Fibroblast of skin of scalp (primary cell): ENCODE measurements at places on chromosomes 5 and 9.
A peak's percentile ranks its signal among the peaks of the same experiment; 100 is the strongest.

- no peak for DNase-seq
These were observed 80.0 kb downstream of the AK8 start for GRCh38 chr9:132797861-132798659.

- DNase-seq = peak; percentile 66
These were observed 1.7 kb downstream of the ADAMTS16 start for GRCh38 chr5:5141625-5142525.

DNA sequence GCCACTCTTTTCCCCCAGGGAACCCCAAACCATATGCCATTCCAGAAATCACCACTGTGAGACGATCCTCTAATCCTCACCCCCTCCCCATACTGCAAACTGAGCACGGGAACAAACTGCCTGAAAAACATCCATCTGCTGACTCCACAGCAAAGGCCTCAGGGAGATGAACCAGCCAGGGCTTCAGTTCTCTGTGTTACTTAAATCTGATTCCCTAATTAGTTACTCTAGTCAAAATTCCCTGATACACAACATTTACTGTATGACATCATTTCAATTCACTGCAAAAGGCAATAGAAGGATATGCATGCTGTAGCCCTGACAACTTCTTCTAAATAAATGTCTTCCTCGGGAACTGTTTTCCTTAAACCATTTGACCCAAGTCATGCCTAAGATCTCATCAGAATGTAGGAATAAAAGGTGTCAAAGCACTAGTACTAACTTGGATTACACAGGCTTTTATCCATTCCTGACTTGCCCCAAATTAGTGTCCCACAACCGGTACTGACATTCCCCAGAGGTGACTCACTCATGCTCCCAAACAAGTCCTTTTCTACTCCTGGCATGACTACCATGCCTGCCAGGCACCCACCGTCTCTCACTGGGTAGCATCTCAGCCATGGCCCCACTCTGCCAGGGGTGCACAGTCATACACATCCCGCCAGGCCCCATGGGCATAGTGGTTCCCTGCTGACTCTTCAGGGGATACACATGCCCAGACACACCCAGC, 35.0 kb downstream of the MTX3 start:
- peak; percentile 54 for DNase-seq

DNA sequence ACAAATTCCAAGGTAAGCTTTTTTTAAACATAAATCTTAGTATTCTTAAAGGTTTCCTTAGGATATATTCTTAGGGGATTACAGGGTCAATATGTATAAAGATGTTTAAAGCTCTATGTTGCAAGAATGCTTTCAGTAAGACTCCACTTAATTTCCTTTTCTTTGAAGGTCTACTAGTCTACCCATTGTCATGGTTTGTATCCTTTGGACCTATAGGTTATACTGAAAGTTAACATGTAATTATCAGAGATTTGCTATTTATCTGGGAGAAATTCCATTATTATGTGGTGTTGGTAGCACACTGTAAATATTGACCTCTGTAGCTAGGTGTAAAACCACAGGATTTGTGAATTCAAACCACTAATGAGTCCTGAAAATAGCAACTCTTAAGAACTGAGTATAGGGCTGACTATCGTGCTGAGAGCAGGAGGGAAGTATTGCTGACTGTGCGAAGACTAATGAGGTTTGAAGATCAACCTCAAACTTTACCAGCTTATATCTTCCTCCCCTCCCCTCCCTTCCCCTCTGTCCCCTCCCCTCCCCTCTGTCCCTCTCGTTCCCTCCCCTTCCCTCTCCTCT, 85.6 kb downstream of the GADD45G start:
- no peak for DNase-seq

DNA sequence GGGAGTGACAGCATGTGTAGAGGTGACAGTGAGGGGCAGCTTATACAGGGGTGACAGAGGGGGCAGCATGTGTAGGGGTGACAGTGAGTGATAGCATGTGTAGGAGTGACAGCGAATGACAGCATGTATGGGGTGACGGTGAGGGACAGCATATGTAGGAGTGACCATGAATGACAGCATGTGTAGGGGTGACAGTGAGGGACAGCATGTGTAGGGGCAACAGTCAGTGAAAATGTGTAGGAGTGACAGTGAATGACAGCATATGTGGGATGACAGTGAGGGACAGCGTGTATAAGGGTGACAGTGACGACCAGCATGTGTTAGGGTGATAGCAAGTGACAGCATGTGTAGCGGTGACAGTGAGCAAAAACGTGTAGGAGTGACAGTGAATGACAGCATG, 9.4 kb upstream of the GAPT start:
- no peak for DNase-seq

DNA sequence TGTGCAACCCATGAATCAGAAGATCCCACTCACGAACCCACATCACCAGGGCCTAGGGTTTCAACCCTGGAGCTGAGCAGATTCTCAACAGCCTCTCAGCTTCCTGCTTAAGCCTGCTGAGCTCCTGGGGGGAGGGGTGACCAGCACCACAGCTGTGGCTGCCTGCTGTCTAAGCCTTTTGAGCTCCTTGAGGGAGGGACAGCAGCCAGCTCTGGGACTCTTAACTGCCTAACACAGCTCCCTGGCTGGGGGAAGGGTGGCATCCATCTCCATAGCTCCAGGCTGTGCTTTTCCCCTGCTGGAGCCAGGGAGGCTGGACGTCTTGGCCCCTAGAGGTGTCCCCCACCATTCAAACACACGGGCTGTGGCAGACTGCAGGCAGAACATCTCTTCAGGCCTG, 250.3 kb downstream of the DMAC1 start:
- DNase-seq = peak; percentile 4

DNA sequence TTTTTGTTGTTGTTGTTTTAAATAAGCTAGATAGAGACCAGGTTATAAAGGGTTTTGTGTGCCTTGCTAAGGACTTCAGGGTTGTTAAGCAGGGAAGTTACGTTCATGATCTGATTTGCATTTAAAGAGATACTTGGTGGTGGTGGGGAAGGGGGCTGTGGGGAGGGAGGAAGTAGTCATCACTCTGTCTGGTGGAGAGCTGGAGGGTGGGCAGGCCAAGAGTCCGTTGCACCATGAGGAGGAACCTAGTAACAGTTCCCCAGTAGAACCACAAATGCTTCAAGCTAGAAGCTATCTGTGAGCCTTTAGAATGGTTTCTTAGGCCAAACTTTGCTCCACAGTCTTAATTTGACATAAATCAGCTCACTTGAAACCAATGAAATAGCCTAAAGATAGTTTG, 18.7 kb upstream of the ROPN1L start:
- no peak for DNase-seq

GRCh38 chr5:132495667-132496190, 5.2 kb upstream of the IRF1 start:
- peak; percentile 97 for DNase-seq

- DNase-seq = peak; percentile 90
These were observed at the start of gene MAP1B for GRCh38 chr5:72107131-72107900. TSS of gene MAP1B (plus strand) at chr5:72107475. CDS start at chr5:72107532, 57 bp downstream.

GRCh38 chr5:176579323-176579722, 30.2 kb downstream of the CDHR2 start:
- DNase-seq = no peak

DNA sequence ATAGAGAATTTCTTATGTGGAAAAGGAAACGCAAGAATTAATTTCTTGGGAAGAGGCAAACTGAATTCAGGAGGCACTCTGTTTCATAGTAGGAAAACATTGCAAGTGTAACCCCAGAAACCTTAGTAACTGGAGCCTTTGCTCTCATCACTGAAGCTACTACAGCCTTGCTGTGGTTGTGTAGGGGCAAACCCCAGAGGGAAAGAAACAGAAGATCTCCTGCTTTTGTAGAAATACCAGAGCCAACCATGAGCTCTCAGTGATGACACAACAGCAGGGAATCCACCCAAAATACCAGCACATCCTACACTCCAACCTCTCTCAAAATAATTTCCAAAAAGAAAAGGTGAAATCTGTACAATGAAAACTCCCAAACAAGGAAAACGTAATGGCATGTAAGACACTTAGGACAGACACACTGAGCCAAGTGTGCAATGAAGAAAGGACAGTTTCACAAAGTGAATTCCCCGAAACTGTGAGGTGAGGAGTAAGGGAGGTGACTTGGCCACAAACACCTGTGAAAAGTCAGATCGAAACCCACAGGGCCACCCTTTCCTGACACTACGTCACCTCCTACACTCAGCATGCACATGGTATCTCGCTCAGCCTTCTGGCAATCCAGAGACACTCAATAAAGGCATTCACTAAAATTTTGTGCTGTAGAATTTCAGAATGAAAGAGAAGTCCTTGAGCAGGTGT, 8.5 kb upstream of the ACSL6 start:
- no peak for DNase-seq

DNA sequence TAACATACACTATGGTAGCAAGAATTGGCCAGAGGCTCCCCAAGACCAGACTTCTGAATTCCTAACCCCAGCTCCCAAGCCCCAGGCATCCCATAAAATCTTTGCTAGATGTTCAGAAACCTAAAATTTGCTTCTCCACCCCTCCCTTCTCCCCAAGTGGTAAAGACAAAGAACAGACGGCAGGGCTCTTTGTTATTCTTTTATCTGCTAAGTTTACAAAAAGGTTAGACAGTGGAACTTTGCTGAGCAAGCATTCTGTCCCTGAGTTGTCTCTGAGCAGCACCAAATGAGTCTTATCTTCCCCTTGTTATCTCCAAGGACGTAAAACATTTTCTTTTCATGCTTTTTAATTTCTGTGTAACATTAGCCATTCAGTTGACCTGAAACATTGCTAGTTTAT, 30.2 kb downstream of the TJP2 start:
- DNase-seq = no peak

DNA sequence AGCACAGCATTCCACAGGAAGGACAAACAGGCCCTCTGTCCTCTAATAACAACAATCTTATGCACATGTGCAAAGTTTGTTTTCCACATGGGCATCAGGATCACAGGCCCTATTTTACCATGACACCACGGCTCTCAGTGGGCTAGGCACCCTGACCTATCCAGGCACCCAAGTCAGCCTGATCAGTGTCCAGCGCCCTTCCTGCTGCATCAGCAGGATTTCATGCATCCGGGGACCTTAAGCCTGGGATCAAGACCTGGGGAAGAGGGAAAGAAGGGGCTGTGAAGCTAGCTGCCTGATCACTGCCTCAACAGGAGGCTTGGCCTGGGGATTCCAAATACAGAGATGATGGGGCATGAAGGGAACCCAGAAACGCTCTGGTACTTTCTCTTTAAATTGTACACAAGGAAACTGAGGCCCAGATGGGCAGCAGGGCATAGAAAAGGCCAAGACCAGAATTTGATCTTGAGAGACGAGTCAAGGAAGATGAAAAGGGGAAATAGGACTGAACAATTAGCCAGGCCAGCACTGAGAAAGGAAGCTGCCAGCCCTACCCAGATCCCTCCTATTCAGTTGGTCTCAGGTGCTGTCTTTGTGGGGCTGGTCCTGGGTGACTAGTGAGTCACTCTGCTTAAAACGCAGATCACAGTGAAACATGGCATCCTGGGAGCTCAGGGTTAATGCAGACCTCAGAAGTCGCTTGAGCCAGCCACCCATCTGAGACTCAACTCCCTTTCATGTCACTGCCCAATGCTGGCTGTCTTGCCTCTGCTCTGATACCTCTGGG, 57.9 kb downstream of the SHB start:
- no peak for DNase-seq

DNA sequence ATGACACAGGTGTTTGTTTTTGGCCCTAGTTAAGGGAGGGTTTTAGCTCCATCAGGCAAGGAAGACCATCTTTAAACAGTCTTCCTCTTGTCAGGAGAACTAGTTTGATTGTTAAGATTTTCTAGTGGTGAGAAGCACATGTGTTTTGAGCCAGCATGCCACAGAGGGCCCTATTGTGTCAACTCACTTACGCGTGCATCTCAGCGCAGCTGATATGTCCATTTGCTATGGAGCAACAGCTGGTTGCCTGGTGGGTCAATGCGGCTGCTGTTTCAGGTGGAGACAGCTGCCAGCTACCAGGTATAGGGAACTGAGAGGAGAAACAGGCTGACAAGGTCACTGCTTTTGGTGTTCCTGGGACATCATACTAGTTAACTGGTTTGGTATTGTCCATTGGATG, 100.5 kb upstream of the PRRC1 start:
- no peak for DNase-seq

DNA sequence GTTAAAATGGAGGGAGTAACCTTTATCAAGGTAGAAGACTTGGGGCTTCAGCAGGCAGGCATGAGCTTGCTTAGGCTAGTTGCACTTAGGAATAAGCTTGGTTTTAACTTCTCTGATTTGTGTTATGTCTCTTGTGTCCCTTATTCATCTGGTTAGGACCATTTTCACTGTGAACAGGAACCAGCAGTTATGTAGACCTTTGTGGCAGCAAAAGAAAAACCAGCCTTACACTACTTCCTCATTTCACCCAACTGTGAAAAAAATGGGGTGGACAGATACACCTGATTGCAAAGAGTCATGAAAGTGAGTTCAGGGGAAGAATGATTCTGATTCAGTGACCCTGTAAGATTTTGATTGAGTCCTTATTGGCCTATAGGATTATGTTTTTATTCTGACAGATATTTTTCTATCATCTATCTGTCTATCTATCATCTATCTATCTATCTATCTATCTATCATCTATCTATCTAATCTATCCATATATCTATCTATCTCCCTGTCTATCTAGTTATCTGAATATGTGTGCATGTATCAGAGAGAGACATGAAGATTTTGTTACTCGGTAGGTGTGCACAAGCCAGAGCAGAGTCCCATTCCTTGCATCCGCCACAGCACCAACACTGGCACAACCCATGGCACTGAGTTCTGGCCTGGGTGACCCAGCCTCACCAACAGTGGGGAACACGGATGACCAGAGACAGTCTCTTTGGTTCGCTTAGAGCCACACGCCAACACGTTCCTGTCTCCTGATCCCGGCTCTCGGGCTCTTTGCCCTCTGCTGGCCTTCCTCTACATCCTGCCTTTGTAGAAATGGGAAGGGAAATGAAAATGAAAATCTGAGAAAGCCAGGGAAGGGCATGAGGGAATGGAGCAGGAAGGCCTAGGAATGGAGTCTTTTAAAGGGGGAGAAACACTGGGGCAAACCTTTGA, 1.3 kb upstream of the ZNF366 start:
- DNase-seq = no peak

GRCh38 chr9:16321461-16322119, 548.9 kb downstream of the BNC2 start:
- peak; percentile 30 for DNase-seq

DNA sequence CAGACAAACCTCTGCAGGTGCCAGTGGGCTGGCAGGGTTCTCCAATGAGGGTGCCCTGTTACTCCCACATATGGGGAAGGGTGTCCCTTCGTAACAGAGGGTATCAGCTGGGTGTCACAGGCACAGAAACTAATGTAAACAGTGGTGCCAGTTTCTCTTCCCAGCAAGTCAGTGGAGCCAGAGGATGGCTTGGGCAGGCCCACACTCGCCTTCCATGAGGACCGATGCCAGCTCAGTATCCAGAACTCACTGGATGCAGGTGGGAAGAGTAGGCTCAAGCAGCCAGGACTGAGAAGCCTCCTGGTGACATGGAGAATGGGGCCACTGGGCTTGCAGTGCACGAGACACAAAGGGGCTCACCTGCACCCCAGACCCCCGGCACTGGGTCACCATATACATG, 30.4 kb downstream of the FSTL4 start:
- no peak for DNase-seq

- no peak for DNase-seq
These were observed 4.9 kb upstream of the CPLX2 start for GRCh38 chr5:175866377-175866907.

GRCh38 chr9:75504721-75505120, 385.8 kb upstream of the PCSK5 start:
- DNase-seq = no peak

- no peak for DNase-seq
These were observed 126.8 kb downstream of the SLC1A3 start for GRCh38 chr5:36733183-36733582.

GRCh38 chr5:113380807-113381326, 53.9 kb downstream of the TSSK1B start:
- no peak for DNase-seq
